ENCODE measurements at places on chromosomes 6 and 20.

GRCh38 chr20:17825960-17826843 is 126.4 kb downstream of the BANF2 start:
- DNase-seq: no peak

DNA sequence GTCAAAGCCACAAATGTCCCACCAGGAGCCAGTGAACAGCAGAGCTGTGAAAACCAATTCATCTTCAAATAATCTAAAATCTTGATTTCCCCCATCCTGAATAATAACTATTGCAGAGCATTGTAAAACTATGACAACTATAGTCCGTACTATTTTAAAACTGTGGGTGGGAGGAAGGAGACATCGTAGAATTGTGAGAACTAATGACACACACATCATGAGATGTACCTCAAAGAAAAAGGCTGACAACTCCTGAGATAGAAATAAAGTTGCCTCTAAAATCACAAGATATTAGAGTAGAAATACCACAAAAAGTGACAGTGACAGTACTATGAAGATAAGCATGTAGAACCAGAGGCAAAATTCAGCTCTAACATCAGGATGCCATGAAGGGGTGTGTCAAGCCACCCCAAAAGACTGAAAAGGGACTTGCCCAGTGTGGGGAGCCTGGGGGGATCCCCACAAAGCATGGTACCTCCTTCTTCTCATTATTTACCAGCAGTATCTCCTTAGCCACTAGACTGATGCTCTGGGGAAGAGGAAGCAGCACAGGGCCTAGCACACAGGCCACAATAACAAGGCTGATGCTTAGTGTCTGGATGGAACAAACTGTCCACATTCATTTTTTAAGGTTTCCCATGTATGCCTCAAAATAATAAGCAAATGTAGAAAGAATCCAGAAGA is 13.4 kb downstream of the NAPB start:
- DNase-seq: no peak

GRCh38 chr20:24765316-24766142 is 183.5 kb upstream of the CST7 start:
- DNase-seq: no peak

- DNase-seq: no peak
Measured at GRCh38 chr6:146194434-146194833, 165.6 kb downstream of the GRM1 start.

- no peak for DNase-seq
Measured at GRCh38 chr6:166045173-166045859, 122.3 kb downstream of the TBXT start.
